ENCODE measurements at places on chromosomes 1 and 21. TPM values are rescaled to one million over a fixed set of nuclear protein-coding genes. Genes with fewer than 3 reads are reported as not detected.
A peak's percentile ranks its signal among the peaks of the same experiment; 100 is the strongest.

OVAAL gene
- total RNA-seq: not detected

AGT gene
- total RNA-seq: 13.0 TPM

DNA sequence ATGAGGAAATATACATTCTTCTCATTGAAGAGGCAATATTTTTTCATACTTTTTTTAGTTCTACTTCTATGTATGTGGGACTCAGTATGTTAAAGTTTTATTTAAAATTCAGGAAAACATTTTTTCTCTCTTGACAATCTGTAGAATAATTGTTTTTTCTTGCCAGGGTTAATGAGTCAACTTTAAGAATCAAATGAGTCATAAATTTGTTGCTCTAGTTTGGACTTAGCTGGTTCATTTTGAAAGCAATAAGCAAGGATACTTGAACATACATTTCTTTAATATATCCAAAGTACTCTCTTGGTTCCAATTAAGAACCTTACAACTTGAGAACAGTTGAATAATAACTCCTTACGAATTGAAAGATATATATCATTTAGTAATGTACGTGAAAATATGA lies 1145.3 kb upstream of the B3GALT2 start:
- DNase-seq: no peak

DNA sequence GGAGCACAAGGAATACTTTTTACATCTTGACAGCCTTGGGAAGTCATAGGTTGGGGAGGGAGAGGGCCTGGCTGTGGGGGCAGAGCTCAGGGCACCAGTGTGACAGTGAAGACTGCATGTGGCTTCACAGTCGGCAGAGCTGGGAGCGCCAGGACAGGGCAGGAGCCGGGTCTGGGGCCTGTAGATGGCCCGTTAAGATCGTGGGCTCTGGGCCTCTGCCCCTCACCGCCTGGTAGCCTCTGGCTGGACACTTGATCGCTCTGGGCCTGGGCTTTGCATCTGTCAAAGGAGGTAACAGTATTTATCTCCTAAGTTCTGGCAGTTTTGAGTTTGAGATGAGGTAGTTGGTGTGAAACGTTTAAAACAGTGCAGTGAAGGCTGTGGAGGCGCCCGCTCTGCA lies 4.8 kb downstream of the SLX9 start:
- DNase-seq: peak; percentile 47

DNA sequence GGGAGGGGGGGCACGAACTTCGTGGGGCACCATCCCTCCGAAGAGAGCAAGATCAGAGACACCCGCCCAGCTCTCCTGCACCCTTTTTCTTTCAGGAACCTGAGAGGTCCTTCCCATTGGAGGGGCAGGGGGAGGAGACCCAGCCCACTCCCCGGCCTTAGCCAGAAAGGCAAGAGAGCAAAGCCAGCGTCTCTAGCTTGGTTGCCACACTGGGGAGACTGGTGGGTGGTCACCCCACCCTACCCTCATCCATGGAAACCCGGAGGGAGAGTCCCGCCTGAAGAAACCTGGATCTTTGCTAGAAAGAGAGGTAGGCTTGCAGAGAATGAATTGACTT lies 246 bp downstream of the ATP2B4 start:
- peak; percentile 69 for DNase-seq

DNA sequence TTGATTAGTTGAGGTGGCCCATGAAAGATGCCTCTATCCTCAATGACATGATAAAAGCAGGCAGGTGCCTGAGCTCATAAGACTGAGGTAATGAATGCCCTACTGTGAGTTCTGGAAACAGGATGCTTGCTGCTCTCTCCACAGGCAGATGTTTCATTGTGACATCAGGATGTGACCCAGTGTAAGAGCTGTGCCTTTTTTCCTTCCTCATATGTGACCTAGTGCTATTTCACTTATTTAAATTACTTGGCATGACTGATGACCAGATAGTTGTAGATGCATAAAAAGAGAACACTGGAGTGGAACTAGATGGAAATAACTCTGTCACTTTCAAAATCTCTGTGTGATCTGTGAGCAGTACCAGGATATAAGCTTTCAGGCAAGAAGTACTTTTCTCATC lies 31.9 kb downstream of the KIF14 start:
- DNase-seq: no peak

All from sciatic nerve (tissue), 2 donors.